ENCODE measurements at places on chromosomes 1 and 21.

DNA sequence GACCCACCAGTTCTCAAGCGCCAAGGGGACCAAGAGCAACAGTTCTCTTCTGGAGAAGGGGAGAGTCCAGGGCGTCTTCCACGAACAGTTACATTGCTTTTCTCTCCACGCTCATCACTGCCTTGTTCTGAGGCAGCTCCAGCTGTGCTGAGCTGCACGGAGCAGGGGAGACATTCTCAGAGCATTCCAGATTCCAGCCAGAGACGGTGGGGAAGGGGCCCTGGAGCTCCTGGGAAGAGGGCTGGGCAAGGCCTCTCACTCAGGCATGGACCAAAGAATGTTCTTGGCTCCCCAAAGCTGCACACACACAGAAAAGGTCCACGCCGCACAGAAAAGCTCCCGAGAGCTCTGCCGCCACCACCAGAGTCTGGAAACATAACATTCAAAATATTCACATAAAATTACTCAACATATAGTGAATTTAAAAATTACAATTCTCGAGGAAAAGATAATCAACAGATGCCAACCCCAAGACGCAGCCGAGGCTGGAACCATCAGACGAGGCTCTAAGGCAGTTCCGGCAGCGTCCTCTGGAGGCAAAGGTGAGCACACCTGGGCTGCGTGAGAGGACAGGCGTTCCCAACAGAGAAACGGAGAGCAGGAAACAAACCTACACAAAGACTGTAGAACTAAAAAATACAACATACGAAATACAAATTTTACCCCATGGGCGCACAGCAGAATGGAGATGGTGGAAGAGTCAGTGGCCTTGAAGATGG, 40.5 kb downstream of the UBE2G2 start:
- DNase-seq, result no peak

- DNase-seq, result no peak
Measured at GRCh38 chr1:203930342-203930741, 68.9 kb downstream of the SNRPE start.

DNA sequence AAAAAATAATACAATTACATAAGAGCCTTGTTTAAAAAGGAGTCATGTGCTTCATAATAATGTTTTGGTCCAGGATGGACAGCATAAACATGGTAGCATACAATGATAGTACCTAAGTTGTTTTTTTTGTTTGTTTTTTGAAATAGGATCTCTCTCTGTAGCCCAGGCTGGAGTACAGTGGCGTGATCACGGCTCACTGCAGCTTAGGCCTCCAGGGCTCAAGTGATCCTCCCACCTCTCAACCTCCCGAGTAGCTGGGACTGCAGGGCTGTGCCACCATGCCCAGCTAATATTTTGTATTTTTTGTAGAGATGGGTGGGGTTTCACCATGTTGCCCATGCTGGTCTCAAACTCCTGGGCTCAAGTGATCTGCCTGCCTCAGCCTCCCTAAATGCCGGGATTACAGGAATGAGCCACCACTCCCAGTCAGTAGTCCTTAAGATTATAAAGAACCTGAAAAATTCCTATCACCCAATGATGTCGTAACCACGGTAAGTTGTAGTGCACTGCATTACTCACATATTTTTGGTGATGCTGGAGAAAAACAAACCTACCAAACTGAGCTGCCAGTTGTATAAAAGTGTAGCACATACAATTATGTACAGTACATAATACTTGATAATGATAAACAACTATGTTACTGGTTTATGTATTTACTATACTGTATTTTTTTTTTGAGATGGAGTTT, 22.4 kb upstream of the RCOR3 start:
- DNase-seq, result no peak

DNA sequence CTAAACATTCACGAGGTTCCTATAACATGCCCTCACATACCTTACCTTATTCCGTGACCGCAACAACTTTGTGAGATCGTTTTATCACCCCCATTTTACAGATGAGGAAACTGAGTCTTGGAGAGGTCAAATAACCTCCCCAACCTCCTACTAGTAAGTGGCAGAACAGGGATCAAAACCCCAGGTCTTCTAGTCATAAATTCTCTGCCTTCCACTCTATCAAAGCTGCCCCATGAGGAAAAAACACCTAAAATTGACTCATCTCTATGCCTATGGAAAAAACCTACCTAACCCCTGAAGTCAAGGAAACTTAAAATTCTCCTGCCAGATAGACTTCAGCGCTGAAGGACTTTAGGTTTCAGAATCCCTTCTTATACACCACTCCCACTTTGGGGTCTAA, 69.5 kb upstream of the ERRFI1 start:
- DNase-seq, result no peak

DNA sequence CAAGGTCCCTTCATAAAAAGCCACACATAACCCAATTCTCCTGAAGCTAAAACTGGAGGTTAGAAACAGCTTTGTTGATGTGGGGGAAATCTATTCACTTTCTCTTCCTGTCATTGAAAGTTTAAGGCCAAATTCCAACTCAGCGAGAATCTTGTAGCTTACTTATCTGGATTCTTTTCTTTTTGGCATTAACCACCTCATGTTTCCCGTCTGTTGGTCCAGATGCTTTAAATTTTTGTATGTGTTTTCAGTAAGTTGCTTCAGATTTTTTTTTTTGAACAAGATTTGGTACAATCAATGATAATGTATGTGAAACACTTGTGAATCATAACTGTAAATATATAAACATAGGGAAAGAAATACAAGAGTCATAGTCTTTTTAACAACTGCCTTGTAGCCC, 33.7 kb upstream of the NEK7 start:
- DNase-seq, result no peak

DNA sequence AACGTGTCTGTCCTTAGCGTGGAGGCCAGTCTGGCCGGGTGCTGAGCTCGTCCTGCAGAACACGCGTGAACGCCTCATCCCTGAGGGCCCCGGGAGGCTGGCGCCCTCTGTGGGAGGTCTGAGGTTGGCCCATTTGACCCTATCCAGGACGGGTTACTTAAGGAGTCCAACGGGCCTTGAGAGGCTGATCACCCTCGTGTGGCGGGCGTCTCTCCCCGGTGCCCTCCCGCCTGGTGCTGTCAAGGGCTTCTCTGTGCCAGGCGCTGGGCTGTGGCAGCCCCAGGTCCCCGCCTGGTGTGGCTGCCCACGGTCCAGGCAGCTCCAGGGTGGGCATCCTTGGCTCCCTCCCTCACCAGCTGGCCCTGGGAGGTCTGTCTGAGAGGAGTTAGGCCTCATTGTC, 9.7 kb downstream of the SKI start:
- no peak for DNase-seq

- DNase-seq, result no peak
Measured at GRCh38 chr1:50700621-50701020, 259.4 kb downstream of the FAF1 start.

GRCh38 chr1:171965777-171966176, 124.5 kb downstream of the DNM3 start:
- no peak for DNase-seq

DNA sequence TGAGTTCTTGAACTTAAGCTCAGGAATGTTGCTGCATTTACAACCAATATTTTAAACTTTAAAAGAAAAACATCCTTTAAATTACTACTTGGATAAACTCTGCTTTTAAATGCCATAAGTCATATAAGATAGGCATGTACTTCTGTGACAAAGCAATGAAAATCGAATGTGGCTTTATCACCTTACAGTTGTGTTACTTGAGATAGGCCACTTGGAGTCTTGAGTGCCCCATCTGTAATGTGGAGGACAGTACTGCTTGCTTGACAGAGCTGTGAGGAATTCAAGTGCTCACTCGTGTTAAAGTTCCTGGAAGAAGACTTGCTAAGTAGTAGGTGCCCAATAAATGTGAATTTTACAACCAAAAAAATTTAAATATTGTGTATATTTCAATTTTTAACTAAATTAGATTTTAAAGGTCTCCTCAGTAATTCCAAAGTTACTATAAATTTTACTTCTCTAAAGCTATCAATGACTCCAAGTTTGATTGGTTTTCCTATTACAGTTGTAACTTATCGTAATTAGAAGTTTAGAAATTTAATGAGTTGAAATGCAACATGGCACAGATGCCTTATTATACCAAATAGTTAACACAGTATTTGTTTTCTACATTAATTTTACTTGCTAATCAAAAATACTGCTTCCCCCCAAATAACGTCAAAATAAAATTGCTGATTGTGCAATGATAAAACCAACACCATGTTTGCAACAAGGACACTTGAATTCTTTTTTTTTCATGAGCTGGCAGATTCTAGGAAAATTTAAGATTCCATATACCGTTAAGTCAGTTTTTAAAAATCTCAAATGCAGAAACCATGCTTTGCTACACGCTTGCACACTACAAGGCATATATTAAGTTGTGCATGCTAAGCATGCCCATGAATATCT, 21.8 kb downstream of the PSMB2 start:
- DNase-seq, result no peak

- DNase-seq, result no peak
Measured at GRCh38 chr1:66833112-66833511, 32.0 kb upstream of the INSL5 start.

- no peak for DNase-seq
Measured at GRCh38 chr21:36323032-36323431, 3.0 kb downstream of the MORC3 start.

GRCh38 chr1:246333855-246334254, 173.2 kb downstream of the SMYD3 start:
- DNase-seq, result no peak

DNA sequence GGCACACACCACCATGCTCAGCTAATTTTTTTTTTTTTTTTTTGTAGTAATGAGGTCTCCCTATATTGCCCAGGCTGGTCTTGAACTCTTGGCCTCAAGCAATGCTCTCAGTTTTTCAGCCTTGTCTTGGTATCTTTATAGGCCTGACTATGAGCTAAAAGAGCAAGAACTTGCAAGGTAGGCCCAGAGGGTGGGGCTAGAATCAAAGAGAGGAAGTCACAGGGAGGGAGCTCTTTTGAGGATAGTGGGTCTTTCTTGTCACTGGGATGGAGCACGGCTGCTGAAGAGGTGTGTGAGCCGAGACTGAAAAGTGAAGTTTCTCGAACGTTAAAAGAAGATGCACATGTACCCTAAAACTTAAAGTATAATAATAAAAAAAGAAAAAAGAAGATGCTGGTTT, 260.0 kb upstream of the BEND5 start:
- DNase-seq, result no peak

GRCh38 chr1:229280037-229280828, 9.3 kb downstream of the RAB4A start:
- DNase-seq, result no peak

DNA sequence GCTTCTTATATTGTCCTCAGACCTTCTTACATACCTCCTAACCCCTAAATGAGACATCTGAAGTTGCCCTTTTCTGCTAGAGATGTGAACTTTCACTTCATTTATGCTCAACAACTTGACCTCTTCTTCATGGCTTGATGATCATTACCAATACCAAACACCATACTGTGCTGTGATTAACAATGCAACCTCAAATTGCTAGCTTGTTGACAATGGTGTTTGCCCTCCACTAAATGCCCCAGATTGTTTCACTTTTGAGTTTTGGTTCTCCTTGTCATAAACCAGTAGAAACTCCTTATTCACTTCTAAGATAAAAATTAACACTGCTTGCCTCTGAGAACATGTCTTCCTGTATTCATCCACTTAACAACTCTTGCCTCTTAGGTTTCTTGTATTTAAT, 5.6 kb downstream of the JAK1 start:
- no peak for DNase-seq

GRCh38 chr1:207890136-207890738, 20.7 kb downstream of the CD34 start:
- DNase-seq, result no peak

DNA sequence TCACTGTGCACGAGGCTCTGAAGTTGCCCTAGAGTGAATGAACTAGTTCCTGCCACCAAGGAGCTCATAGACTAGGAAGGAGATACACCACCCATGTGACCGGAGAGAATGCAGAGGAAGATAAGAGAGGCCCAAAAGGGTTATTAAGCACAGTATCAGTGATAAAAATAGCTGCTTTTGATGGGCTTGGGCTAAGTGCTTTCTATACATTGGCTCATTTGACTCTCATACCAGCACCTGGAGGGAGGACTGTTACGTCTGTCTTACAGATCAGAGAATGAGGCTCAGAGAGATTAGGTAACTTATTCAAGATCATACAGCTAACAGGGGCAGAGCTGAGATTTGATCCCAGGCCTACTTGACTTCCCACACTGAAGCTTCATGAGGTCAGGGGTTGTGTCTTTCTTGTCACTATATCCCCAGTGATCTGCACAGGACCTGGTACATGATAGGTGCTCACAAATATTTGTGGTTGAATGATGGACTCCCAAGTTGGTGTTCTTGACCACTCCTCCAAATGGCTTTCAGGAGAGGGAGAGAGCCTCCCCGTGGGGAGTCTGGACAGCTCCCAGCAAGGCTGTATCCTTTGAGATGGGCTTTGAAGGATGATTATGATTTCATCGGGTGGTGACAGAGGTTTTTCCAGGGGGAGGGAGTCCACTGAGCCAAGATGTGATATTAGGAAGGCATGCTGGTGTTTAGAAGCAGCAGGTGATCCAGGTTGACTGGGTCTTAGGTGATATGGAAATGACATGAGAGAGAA, 14.4 kb downstream of the PPFIA4 start:
- no peak for DNase-seq

DNA sequence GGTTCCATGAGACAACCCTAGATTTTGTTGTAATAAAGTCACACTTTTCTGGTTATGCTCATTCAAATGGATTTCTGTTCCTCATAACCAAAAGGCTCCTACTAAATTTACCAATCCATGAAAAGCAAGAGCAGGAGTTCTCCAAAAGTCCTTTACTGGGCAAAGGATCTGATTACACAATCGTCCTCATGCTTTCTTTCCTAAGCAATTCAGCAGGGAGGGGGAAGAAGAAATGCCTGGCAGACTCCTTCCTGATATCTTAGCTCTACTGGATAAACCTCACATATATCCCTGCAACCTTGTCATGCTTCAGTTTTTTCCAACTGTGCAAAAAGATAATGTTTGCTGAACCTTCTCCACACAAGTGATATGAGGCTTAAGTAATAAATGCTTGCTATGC, 67.6 kb upstream of the GUCA2B start:
- DNase-seq, result no peak

- DNase-seq, result no peak
Measured at GRCh38 chr1:211923095-211923494, 92.5 kb upstream of the LPGAT1 start.

- DNase-seq, result no peak
Measured at GRCh38 chr1:31944205-31945089, 6.3 kb upstream of the PTP4A2 start.

GRCh38 chr1:19682257-19682656, 17.6 kb downstream of the HTR6 start:
- DNase-seq, result no peak

DNA sequence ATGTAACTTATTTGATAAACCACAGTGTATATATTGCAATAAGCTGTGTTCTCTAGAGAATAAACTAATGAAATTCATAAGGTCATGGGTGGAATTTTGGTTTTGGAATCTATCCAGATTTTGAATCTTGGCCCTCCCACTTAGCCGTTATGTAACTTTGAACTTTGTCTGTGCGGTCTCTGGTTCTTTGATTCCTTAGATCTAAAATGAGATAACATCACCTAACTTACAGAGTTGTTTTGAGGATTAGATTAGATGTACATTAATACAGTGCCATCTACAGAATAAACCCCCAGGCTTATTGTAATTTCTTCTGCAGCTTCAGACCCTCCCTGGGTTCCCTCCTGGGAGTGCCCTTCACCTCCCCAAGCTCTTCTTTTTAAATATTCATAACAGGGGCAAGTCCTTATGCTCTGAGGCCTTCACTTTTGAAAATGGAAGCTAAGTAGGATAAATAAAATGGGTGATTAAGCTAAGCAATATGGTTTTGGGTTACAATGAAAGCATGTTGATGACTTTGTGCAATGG, 124.3 kb downstream of the ATG4C start:
- DNase-seq, result no peak

GRCh38 chr21:41407541-41408460, 18.2 kb upstream of the MX1 start:
- no peak for DNase-seq

- no peak for DNase-seq
Measured at GRCh38 chr1:193741228-193741627, 554.8 kb upstream of the B3GALT2 start.

Measured in stimulated activated CD4-positive, alpha-beta T cell treated with anti-CD3 and anti-CD28 coated beads, TNF-alpha, amount 100 ng/mL, for 48 hours (primary cell).